ENCODE measurements at places on chromosomes 4 and X. TPM values are rescaled to one million over a fixed set of nuclear protein-coding genes. Genes with fewer than 3 reads are reported as not detected.

Gene ARMCX2
- 0.06 TPM for total RNA-seq

Gene EXOSC9
- 27.3 TPM for total RNA-seq

Gene KCTD8
- not detected for total RNA-seq

Gene ARHGAP6
- total RNA-seq, result 0.05 TPM

Gene GPM6B
- total RNA-seq, result 0.09 TPM

Gene TRAPPC11
- total RNA-seq, result 9.8 TPM

Gene APBB2
- 8.0 TPM for total RNA-seq

Gene GC
- not detected for total RNA-seq

Gene AASDH
- total RNA-seq, result 2.6 TPM

Gene LRAT
- not detected for total RNA-seq

Gene GYPE
- total RNA-seq, result not detected

Gene CMC4
- 15.3 TPM for total RNA-seq

Gene RAB40AL
- not detected for total RNA-seq

Gene TFDP3
- total RNA-seq, result not detected
